ENCODE measurements at places on chromosomes 13 and 19.

DNA sequence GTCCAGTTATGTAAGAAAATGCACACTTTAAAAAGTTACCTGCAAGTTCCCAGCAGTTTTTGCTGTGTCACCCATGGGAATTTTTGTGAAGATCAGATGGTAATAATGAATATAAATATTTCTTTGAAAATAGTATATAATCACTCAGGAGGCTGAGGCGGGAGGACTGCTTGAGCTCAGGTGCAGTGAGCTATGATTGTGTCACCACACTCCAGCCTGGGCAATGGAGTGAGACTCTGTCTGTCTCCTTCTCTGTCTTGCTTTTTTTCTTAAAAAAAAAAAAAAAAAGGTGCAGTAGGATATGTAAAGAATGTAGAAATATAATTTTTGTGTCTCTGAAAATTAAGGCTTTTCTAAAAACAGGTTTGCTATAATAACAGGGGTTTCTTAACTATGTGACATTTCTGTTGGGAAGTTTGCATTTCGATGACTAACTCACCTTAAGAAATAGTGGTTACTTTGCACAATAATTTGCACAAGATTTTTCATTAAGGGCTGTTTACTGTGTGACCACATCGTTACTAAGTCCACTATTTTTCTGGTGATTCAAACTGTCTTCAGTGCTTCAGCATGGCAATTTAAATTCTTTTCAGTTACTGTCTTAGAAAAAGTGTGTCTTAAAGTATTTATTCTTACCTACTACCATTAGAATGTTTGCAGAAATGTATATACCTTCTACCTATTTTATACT, 37.3 kb downstream of the DNAJC3 start:
- DNase-seq: no peak

DNA sequence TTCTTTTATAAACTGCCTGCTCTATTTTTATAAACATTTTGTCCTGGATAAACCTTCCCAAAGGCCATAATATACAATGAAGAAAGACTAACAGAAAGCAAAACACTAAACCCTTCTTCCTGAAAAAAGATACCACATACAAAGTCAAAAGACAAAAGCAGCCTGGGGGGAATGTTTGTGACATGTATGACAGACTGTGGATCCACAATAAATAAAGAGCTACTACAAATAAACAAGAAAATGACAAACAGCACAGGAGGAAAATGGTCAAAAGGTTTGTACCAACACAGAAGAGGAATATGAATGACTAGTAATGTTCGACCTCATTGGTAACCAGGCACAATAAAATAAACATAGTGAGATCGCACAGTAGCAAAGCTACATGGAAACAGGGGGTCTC, 19.8 kb downstream of the AP2S1 start:
- no peak for DNase-seq

DNA sequence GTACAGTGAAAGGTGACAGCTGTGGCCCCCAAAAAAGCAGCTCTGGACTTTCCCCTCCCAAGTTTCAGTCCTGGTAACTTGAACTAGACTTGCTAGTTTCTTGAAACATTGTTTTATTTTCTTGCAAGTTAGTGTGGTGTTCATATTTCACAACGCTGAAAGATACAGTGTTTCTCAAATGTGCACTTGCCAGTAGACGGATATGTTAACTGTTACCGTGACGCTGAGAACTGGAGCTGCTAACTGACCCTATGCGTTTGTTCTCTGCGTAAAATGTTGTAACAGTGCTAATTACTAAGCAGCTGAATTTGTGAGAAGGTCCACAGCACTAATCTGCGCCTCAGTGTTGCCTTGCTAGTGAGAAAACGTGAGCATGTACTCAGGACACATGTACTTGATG, 79.6 kb downstream of the GGACT start:
- DNase-seq: no peak

DNA sequence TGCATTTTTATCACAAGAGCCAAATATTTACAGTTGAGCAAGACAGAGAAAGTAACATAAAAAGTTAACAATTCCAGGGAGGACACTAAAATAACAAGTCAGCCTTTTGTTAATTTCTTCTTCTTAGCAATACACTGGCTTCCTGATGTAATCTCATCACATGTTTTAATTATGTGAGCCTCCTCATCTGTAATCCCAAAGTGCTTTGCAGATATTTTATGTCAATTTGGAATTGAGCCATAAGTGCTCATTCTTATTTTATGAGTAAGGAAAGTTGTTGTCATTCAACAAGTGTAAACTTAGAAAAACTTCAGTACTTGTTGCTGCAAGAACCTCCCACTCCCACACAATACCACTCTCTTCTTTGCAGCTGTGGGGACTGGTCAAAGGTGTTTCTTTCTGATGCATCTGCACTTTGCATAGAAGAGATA, 223.6 kb downstream of the GPC6 start:
- no peak for DNase-seq

DNA sequence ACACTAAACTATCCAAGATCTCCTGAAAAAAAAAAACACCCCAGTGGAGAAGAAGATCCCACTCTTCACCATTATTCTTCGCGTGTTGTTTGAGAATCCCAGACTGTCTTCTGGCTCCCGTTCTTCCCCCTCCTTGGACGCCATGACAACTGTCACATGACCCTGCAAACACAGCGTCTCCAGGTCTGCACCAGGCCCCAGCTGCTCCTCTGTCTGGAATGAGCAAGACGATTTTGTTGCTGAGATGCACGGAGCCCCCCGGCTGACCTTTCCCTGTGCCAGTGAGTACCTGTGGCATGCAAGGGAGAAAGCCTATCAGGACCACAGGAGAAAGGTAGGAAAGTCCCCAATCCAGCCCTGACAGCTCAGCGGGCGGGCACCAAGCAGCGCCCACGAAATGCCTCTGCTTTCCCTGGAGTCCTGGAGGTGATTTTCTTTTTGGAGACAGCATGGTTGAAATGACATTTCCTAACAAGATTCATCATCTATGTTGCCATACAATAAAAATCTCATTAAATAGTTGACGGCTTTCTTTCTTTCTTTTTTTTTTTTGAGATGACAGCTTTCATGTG, at the start of gene CFAP97D2:
TSS of gene CFAP97D2 (plus strand) at position 171 of the 572 bp plus-strand sequence. CDS start at position 245, 74 bp downstream.
- DNase-seq: no peak

- no peak for DNase-seq
Observed at GRCh38 chr13:67736646-67737420, 506.7 kb upstream of the PCDH9 start.

DNA sequence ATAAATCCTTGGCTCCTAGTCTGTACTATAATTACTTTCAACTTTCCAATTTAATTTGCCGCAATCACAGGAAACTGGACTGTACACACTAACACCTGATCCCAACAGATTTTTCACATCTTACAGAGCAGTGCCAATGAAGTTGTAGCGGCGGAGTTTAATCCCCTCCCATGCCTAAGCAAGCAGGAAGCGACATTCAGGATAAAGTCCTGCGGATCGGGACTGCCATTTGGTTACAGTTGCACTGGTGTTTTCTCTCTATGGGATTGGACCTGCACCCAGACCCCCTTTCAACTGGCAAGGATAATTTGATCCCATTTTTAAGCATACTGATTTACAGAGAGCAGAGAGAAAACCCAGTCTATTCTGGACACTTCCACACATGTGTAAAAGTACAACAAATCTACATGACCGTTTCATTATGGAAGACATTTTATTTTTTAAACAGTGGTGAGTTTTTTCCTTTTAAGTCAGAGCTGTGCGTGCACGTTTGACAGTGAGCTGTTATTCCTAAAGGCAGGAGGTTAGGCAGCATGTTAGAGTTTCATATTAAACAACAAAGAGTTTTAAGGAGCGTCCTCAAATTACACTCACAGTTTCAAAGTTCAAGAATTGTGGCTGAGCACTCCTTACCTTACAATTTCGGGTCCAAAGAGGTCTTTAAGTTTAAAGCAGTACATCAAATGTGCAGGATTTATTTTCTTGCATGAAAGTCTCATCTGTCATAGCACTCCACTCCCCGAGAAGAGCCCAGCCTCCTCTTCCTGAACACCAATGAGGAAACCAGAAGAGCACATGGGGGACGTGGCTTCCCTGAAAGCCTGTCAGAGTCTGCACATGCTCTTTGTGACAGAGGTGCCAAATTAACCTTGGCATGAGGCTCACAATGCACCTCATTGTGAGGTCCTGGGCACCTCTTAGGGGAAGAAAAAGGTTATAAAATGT, 141.6 kb upstream of the RFC3 start:
- DNase-seq: no peak

GRCh38 chr19:43504426-43505185, at the start of gene PHLDB3:
TSS of gene PHLDB3 (minus strand) at chr19:43504746. CDS start at chr19:43504118, 628 bp downstream.
- peak; percentile 29 for DNase-seq

DNA sequence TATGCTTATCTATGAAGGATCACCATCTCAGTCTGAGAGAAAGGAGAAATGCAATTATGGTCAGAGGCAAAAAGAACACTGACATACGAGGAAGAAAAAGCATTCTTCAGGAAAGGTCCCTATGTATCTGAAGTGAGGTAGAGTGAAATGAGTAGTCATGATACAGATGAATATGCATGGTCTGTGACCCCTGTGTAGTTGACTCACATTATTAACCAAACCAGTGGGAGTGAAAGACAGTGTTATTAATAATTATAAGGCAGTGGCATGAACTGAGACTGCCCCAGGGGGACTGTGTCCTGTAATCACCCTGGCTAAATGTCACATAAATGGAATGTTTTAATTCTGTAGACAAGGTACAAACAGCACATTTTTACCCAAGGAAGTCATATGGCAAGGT, 1320.2 kb upstream of the PCDH9 start:
- DNase-seq: no peak

GRCh38 chr13:38624822-38625221, 62.1 kb upstream of the FREM2 start:
- no peak for DNase-seq

DNA sequence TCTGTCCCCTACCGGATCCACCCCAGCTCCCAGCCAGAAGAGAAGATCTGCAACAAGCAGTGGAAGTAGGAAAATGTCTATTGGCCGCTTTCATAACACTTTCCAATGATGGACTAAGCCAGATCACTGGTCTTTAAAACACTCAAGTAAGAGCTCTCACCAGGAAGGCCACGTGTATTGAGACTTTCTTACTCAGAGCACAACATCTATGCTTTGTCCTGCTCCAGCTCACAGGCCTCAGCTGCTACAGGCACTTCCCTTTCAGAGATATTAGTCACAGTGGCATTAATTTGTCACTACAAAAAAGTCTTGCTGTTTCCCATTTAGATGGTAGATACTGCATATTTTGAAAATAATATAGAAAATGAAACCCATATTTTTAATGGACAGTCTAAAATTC, 164.2 kb downstream of the ABCC4 start:
- no peak for DNase-seq

DNA sequence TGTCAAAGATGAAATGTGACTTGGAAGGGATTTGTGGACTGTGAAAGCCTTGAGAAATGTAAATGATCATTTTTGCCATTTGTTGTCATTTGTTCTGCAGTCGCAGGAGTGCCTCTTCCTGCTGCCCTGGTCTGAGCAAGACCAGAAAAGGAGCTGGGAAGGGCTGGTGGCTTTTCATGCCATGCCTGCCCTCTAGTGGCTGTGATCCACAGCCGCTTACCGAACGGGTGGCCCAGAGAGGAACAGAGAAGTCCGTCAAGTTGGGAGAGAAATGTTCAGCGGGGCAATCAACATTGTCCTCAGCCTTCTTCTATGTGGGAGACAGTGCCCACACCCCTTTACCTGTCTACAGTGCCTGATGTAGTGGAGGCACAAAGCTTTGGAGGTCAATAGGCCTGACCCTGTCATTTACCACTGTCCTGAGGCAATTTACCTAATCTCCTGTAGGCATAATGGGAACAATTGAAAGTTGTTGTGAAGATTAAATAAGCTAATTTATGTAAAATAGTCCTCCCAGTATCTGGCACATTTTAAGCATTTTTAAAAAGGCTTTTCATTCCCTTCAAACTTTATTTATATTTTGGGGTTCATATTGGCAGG, 224.5 kb downstream of the B3GLCT start:
- DNase-seq: peak; percentile 16

DNA sequence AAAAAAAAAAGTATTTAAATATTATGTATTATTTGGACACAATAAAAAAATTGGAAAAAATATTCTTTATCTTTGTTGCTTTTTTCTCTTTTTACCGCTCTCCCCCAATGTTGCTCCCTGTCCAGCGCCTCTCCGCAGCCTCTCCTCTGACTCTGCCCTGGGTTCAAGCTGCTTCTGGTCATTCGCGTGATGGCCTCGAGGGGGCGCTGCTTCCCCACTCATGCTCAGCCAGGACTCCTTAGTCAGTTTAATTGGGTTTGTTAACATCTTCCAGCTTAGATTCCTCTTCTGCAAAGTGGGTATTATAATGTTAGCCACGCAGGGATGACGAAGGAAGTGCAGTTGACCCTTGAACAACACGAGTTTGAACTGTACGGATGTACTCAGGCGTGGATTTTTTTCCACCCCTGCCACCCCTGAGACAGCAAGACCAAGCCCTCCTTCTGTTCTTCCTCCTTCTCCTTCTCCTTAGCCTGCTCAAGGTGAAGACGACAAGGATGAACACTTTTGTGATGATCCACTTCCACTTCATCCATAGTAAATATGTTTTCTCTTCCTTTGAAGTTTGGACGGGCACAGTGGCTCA, 4.9 kb upstream of the NWD1 start:
- no peak for DNase-seq

- no peak for DNase-seq
Observed at GRCh38 chr13:25169356-25169755, 2.7 kb downstream of the AMER2 start.

DNA sequence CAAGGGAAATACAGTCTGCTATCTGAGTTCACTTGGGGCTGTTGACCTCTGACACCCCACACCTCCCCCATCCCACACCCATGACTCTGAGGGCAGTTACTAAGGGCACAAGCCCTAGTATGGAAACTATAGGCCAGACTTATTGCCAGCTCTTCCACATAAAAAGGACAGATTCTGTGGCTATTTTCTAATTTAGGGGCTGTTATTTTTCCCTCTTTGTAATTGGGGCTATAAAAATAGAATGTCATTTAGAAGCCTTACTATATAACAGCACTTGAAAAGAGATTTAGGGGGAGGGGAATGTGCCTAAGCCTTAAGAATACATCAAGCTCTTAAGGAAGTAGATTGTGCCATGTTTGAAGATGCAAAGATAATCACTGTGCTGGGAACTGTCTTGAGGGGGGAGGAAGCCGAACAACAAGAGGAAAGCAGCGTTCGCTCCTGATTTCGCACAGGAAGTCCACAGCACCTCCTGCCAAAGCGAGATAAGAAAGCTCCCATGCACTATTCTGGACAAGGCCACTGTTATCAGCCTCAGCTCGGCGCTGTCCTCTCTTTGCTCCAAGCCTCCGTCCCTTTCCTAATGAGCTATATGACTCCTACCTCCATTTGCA, 86.6 kb downstream of the FLT1 start:
- DNase-seq: no peak

GRCh38 chr19:43766755-43767043, 11.9 kb upstream of the SMG9 start:
- no peak for DNase-seq

DNA sequence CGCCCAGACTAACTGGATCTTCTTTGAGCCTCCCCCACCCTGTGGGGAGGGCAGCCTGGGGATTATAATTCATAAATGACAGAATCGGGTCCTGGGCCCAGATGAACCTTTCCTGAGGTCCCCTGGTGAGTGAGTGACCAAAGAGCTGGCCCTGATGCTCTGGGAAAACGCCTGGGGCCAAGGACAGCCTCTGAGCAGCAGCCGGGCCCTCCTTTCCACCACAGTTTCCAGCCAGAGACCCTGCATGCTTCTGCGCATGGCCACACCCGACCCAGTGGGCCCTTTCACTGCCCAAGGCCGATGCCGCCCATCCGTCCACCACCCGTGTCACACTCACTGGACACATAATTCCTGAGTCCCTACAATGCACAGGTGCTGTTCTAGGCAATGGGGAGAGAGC, 43.6 kb upstream of the CCNE1 start:
- DNase-seq: no peak

Data from activated T-helper 9 cell treated with anti-CD3 and anti-CD28 coated beads, Interleukin-2, amount 50 U/mL, for 16 hours (primary cell).